ENCODE measurements at places on chromosomes 7 and 10.

GRCh38 chr10:36681751-36682632 lies 443.4 kb upstream of the ANKRD30A start:
- no peak for DNase-seq
- H3K4me3 ChIP-seq = no peak overlapping the region
- no peak overlapping the region for H3K27ac ChIP-seq
- H3K27me3 ChIP-seq = no peaks in the 10 kb centered on the region
- no peaks in the 10 kb centered on the region for H3K36me3 ChIP-seq

- H3K27ac ChIP-seq = no peak overlapping the region
- no peak for DNase-seq
- no peaks in the 10 kb centered on the region for H3K36me3 ChIP-seq
Observed at GRCh38 chr10:128751284-128751683, 625.1 kb upstream of the MKI67 start.

DNA sequence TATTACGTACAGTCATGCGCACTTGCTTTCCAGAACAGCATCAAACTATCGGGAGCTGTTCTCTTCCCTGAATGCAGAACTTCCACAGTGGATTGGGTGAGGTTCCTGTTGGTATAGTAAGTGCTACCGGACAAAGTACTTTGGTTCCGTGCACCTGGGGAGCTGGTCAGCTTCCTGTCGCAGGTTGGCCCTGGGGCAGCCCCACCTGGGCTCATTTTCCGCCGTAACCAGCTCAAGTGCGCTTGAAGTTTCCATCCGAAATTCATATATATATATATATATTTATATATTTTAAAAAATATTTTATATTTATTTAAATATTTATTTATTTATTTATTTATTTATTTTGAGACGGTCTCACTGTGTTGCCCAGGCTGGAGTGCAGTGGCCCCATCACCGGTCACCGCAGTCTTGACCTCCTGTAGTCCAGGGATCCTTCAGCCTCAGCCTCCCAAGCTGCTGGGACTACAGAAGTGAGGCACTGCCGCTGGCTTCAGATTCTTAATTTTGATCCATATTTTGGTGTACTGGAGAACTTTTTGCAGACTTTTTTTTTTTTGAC lies 6.5 kb downstream of the SCART1 start:
- no peaks in the 10 kb centered on the region for H3K36me3 ChIP-seq
- H3K27ac ChIP-seq = no peak overlapping the region
- no peaks in the 10 kb centered on the region for H3K27me3 ChIP-seq
- no peak overlapping the region for H3K4me3 ChIP-seq
- H3K4me1 ChIP-seq = no peaks in the 10 kb centered on the region

DNA sequence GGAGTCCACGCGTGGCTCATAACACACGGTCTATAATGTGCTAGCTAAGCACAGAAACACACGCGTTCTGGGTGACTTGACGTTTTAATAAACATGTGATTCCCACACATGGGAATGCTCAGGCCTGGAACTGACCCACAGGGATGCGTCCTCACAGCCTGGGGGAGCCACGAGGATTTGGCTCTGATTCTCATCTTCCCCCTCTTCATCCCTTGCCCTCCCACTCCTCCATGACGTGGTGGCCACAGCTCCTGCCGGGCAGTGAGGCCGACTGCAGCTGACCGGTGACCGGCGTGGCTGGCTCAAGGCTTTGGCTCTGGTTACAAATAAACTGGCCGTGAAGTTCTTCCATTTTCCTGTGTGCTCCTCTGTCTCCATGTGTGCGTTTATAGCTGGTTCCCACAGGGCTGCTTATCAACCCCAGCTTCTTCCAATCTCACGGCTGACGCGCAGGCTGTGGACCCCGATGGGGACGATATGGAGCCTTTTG lies 40.9 kb upstream of the KLF6 start:
- H3K4me1 ChIP-seq = peaks cover 2% of the 10 kb centered on the region
- no peak overlapping the region for H3K4me3 ChIP-seq
- H3K27me3 ChIP-seq = no peaks in the 10 kb centered on the region
- no peaks in the 10 kb centered on the region for H3K36me3 ChIP-seq
- DNase-seq = no peak
- no peak overlapping the region for H3K27ac ChIP-seq

DNA sequence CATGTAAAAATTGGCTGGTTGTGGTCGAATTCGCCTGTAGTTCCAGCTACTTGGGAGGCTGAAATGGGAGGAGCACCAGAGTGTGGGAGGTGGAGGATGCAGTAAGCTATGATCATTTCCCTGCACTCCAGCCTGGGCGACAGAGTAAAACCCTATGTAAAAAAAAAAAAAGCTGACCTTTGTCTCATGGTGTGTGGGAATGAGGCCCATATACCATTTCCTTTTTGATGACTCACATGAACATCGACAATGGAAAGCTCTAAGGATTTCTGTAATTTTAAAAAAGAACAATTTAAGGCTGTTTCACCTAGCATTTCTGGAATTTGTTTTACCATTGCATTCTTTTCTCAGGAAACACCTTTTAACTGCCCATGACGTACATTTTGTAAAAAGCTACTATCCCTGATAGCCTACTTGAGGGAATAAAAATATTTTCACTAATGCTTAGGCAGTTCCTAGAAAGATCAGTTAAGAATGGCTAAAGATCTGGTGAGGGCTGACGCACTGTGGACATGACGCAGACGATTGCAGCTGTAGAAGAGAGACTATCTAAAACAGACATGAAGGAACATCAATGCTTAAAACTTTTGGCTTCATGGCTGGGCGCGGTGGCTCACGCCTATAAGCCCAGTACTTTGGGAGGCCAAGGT lies 400.6 kb upstream of the IGFBP3 start:
- H3K36me3 ChIP-seq = no peaks in the 10 kb centered on the region
- H3K4me1 ChIP-seq = no peaks in the 10 kb centered on the region
- no peaks in the 10 kb centered on the region for H3K27me3 ChIP-seq
- DNase-seq = no peak
- H3K27ac ChIP-seq = no peak overlapping the region
- H3K4me3 ChIP-seq = no peak overlapping the region
